ENCODE measurements at places on chromosomes 6 and 20.

- no peak for DNase-seq
Measured at GRCh38 chr6:570825-571224, 86.1 kb downstream of the HUS1B start.

- no peak for DNase-seq
Measured at GRCh38 chr20:25491446-25492038, 84.1 kb downstream of the GINS1 start.

GRCh38 chr6:92364948-92365541, 1054.3 kb downstream of the EPHA7 start:
- no peak for DNase-seq

DNA sequence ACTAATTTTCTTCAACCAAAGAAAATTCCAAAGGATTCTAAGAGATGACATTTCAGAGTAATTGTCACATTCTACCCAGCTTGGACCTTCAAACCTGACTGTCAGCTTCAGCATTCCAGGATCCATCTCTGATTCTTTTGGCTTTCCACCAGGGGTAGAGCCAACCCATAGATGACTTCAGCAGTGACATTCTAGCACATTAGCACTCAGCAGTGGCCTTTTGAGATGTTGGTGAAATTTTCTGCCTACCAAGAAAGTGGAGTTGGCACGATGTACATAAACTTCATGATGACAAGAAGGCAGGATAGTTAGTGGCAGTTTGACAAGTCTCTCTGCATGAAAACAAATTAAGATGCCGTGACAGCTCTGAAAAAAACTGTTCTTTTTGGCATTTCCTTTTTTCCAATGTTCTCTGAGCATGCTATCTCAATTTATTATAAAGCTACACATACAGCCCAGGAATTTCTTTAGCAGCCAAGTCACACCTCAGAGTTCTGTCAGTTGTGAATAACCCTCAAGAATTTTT, 466.5 kb upstream of the RNF217 start:
- no peak for DNase-seq

DNA sequence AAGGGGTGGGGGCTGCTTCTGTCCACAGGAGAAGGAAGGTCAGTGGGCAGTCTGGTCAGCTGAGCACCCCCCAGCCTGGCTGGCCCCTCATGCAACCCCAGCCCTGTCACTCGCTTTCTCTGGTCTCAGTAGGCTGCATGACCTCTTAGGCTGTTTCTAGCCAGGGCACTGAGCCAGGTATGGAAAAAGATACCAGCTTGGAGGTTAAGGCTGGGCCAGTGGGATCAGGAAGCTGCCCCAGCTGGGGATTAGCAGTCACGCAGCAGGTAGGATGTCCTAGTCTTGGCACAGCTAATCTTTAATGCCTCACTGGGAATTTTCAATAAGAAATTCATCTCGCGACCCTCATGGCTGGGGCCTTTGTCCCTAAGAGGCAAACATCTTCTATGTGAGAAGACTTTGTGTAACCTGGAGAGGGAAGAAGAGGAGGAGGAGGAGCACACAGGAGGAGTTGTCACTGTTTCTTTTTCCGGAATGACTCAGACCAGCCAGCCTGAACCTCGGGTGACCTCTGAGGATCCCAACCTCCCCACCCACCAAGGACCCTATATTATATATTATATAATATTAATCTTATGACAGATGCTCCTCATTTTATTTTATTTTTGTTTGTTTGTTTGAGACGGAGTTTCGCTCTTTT, 2.4 kb upstream of the BPIFA2 start:
- no peak for DNase-seq

DNA sequence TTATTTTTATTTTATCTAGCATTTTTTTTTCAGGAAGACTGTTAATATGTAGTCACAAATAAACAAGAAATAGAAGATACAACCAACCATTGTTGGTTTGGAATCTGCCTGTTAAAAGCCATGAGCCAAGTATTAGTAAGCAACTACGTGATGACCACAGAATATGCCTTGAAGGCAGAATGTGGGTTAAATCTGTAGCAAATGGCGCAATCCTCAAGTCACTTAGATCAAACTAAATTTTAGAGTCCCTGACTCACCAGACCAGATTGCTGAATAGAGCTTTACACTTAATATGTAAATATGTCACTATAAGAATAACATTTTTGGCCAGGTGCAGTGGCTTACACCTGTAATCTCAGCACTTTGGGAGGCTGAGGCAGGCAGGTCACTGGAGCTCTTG, 800.1 kb upstream of the CITED2 start:
- DNase-seq = no peak

- DNase-seq = no peak
Measured at GRCh38 chr6:84074988-84075781, 41.6 kb downstream of the MRAP2 start.

- DNase-seq = no peak
Measured at GRCh38 chr6:98452685-98453084, 381.7 kb upstream of the POU3F2 start.

DNA sequence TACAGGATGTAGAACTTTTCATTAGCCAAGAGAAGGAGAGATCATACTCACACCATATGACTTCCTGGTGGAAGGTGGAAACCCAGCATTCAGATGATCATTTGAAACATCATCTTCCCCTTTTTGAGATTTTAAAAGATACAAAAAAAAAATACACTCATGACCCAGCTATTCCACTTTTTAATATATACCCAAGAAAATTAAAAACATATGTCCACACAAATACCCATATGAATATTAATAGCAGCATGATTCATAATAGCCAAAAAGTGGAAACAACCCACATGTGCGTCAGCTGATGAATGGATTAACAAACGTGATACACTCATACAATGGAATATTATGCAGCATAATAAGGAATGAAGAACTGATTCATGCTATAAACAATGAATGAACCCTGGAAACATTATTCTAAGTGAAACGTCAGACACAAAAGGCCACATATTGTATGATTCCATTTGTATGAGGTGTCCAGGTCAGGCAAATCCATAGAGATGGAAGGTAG, 130.0 kb upstream of the SGK1 start:
- no peak for DNase-seq

DNA sequence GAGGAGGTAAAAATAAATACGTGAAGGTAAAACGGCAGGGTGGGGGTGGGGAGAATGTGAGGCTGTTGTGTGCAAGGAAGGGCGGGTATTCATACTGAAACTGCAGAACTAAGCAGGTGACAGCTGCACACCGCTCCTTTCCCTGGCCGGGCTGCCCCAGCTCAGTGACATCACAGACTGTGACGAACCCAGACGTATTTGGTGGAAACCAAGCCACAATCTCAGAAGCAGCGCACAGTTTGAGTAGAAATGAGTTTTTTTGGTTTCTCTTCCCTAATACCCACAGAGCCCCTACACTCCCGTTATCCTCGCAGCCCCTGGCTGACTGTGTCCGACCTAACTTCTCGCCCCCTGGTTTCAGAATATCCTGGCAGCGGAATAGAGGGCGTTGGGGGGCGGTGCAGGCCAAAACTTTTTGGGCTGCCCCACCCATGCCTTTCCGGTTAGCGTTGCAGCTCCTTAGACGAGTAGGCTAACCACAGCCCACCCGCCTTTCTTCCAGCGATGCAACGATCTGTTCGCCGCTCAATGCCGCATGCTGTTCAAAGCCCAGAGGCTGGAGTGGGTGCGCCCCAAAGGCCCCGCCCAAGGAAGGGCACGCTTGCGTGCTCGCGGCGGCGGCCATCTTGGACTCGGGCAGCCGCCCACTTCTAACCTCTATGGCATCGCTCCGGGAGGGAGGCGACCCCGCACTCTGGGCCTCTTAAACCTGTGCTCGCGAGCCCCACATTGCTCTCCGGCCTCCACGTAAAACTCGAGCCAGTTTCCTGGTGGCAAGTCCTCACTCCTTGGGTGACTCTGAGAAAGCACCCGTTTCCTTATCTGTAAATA, 9.1 kb downstream of the BAK1 start:
- DNase-seq = peak; percentile 48

DNA sequence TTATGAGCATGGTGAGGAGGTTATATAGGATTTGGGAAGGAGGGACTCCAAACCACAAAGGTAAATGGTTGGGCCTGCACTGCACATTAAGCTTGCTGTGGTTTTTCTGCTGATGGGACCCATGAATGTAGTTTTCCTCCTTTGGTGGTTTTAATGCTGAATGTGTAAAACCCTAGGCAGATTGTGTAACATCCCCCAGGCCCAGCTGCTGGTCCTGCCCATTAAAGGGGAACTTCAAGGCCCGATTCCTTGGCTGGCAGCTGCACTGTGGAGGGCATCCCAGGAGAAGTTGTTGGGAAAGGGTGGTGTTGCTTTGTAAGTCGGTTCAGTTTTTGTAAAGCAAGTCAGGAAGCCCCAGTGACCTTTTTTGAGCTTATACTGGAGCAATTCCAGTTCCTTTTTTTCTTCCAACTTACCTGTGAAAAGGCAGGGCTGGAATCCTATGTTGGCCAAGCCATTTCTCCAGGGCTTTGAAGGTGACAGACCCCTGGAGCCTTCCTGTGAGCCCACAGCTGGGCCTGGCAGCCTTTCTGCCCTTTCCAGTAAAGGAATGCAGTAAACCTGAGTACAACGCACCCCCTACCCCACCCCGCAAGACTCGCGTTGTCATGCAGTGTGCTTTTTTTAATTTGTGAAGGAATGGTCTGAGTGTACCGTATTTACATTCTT, 43.1 kb upstream of the NAA20 start:
- DNase-seq = no peak

DNA sequence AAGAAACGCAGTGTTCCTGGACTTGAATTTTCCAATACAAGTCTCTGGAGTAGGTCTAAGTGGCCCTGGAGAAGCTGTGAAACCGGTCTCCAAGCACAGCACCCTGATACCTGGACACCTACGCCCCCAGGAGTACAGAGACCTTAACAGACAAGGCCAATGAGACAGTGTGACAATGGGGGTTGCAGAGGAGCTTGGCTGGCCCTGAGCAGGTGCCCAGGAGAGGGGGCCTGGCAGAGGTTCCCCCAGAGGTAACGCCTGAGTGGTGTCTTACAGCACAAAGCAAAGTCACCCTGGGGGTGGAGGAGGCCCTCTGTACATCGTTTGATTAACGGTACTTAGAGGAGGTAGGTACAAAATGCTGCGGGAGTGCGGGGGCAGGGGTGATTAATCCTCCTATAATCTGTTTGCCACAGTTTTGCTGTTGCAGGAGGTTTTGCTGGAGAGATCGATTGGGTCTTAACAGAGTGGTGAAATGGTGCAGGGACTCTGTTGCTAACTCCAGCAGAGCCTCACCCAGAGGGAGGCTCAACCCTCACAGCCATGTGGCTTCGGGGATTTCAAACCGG, 37.3 kb upstream of the APCDD1L start:
- no peak for DNase-seq

GRCh38 chr6:149059557-149059956, 258.0 kb upstream of the TAB2 start:
- DNase-seq = no peak

- no peak for DNase-seq
Measured at GRCh38 chr20:44398335-44398734, 42.8 kb downstream of the HNF4A start.

GRCh38 chr6:73538116-73538779, 17.4 kb upstream of the EEF1A1 start:
- DNase-seq = no peak

- DNase-seq = no peak
Measured at GRCh38 chr6:49626811-49627210, 9.8 kb downstream of the RHAG start.

GRCh38 chr20:46118481-46119020, 437 bp downstream of the CD40 start:
- DNase-seq = no peak

DNA sequence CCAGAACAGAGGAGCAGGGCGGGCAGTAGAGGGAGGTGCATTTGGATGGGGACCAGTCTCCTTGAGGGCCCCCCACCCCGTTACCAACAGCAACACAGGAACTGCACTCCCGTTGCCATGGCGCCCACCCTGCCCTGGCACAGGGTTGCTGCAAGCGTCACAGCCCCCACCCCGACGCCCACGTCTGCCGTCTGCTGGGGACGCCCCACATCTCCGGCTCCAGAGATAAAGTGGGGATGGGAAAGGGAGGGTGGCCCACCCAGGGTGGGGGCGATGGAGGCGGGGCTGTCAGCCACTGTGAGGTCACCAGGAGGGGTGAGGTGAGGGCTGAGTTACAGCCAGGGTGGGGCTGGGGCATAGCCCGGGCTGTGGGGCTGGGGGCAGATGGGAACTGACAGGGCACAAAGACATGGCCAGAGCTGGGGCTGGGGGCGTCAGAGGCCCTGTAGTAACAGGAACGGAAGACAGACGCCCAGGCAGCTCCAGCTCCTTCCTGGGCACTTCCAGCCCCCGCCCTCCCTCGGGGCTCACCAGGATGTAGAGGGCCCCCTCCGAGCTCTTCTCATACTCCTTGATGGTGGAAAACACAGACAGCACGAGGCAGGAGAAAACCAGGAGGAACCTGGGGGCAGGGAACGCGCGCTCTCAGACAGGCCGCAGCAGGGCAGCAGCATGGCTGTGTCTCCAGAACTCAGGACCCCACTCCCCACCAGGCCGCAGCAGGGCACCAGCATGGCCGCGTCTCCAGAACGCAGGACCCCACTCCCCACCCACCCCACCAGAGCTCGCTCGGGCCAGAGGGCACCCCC, 26.0 kb downstream of the KCNQ2 start:
- DNase-seq = no peak

GRCh38 chr6:123806561-123806960, 2.9 kb downstream of the NKAIN2 start:
- no peak for DNase-seq

- DNase-seq = no peak
Measured at GRCh38 chr6:160998766-160999165, 7.2 kb downstream of the MAP3K4 start.

DNA sequence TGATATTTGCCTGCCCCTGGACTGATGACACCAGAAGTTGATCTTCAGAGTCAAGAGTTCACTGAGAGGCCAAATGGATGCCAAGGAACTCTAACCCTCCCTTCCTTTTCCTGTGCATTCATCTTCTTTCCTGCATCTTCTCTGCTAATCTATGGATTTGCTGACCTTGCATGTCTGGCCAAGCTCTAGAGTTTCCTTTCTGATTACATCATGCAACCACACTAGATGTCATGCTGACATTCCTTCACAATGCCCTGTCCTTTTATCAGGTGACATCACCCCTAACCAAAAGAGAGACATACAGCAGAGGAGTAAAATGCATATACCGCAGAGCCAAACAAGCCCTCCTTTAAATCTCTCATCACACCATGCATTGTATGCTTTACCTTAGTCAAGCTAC, 487.6 kb downstream of the TFAP2A start:
- DNase-seq = no peak

DNA sequence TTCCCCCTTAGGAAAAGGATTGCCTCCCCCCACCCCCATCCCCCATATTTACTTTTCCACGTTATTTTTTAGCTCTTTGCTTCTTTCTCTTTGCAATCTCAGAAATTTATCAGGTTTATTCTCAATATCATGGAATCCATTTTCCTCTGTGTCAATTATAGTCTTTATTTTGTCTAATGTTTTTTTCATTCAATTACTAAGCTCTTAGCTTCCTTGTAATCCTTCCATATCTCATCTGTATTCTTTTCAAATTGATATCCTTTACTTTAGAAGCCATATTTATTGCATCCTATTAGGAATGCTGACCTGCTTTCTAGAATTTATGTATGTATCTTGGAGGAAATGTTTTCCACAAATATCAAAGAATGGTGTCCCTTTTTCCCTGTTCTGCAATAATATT, 39.3 kb downstream of the TMC2 start:
- no peak for DNase-seq

- DNase-seq = no peak
Measured at GRCh38 chr6:4636191-4636880, 139.9 kb upstream of the CDYL start.

Data from SHP77 treated with DMSO at 0.1 percent for 48 hours (cell line).